ENCODE measurements at places on chromosomes 13 and 19. TPM values are rescaled to one million over a fixed set of nuclear protein-coding genes. Genes with fewer than 3 reads are reported as not detected.

Gene RRAS
- 131 TPM for total RNA-seq

- no peak for DNase-seq
These were observed 195.6 kb downstream of the GPC5 start for GRCh38 chr13:91594061-91594460.

- peak; percentile 69 for DNase-seq
These were observed at the start of gene ETHE1 for GRCh38 chr19:43526884-43527859. TSS of gene ETHE1 (minus strand) at chr19:43527201. CDS start at chr19:43527177, 24 bp downstream.

DNA sequence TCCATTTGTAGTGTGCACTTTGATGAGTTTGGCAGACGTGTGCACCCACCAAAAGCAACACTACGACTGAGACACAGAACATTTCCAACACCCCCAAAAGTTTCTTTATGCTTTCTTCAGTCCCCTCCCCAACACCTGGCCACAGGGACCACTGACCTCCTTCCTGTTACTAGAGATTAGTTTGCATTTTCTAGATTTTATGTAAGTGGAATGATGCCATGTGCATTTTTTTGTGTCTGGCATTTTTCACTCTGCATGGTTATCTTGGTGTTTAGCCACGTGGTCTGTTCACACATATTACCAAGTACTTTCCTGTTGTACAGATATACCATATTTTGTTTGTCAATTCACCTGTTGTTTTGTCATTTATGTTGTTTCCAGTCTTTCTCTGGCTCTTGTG lies 44.6 kb upstream of the URI1 start:
- no peak for DNase-seq

Data from left lung (tissue), 14 donors.